AG10803 (cell line): ENCODE measurements at places on chromosomes 6 and 20.

- no peak for DNase-seq
Observed at GRCh38 chr6:33816911-33817310, 13.1 kb upstream of the MLN start.

- DNase-seq: no peak
Observed at GRCh38 chr6:56408976-56409375, 161.6 kb upstream of the COL21A1 start.

- peak; percentile 5 for DNase-seq
Observed at GRCh38 chr20:41645372-41645771, 27.2 kb upstream of the CHD6 start.

GRCh38 chr20:6034134-6034969, 19.5 kb downstream of the LRRN4 start:
- DNase-seq: no peak

DNA sequence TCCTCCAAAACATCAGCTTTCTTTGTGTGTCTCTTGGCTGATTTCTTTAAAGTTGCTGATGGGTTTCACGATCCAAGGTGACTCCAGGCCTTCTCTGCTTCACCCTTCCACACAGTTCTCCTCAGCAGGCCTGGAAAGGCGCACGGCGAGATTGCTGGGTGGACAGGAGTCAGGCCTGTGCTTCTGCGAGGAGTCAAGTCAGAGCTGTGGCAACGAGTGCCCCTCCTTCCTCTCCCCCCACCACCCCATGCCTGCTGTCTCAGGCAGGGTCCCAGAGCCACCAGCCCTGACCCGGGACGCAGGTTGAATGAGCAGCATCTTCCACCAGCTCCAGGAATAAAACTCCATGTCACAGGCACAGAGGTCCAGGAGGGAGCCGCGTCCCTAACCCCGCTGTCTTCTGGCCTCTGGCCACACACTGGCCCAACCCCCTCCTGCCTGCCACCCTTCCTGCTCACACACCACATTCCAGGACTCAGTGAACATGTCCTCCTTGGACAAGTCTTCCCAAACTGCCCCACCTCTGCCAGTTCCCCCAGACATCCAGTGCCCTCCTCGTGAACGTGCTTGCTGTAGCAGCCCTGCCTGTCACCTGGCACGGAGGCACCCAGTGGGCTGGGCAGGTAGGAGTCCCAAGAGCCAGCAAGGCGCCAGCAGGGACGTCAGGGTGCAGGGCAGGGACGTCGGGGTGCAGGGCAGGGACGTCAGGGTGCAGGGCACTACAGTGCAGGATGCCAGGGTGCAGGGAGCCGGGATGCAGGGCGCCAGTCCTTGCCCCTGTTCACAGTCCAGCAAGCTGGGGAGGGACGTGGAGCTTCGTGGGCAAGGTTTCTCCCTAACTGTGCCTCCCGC, 7.2 kb upstream of the NTSR1 start:
- no peak for DNase-seq

GRCh38 chr6:23306251-23306950, 737.0 kb downstream of the HDGFL1 start:
- no peak for DNase-seq

- no peak for DNase-seq
Observed at GRCh38 chr6:144314003-144314485, 28.9 kb downstream of the UTRN start.

- DNase-seq: no peak
Observed at GRCh38 chr6:105320765-105321164, 82.1 kb downstream of the PREP start.

DNA sequence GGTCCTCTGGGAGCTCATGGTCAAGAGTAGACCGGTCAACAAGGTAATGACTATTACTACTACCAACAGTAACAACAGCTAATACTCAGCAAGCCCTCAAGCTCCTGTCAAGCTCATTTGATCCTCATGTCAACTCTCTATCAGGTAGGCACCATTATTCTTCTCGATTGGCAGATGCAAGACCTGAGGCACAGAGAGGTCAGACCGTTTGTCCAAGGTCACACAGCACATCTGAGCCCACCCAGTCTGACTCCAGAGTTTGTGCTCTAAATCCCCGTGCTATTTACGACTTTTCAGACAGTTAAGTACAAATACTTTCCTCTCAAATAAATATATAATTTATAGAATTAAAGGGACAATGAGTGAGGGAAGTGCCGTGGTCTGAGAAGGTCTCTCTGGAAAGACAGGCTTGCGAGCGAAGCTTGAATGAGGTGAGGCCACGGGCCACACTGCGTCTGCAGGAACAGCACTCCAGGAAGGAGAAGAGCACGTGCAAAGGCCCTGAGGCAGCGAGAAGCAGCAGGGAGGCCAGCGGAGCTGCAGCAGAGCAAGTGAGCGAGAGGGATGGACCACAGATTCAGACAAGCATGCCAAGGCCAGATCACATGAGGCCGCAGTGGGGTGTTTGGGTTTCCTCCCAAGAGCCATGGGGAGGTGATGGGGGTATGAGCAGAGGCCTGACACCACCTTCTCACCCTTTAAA, 117.3 kb downstream of the PREX1 start:
- no peak for DNase-seq

GRCh38 chr6:142485256-142485655, 183.4 kb downstream of the ADGRG6 start:
- DNase-seq: peak; percentile 40

GRCh38 chr20:24328901-24329300, 140.5 kb upstream of the SYNDIG1 start:
- DNase-seq: peak; percentile 5

GRCh38 chr20:12466915-12467314, 541.9 kb upstream of the SPTLC3 start:
- no peak for DNase-seq

GRCh38 chr6:39546731-39547130, 178.5 kb downstream of the KIF6 start:
- no peak for DNase-seq

GRCh38 chr6:168130168-168130696, 51.2 kb upstream of the FRMD1 start:
- DNase-seq: no peak

- DNase-seq: no peak
Observed at GRCh38 chr6:153449279-153449678, 318.2 kb upstream of the RGS17 start.

DNA sequence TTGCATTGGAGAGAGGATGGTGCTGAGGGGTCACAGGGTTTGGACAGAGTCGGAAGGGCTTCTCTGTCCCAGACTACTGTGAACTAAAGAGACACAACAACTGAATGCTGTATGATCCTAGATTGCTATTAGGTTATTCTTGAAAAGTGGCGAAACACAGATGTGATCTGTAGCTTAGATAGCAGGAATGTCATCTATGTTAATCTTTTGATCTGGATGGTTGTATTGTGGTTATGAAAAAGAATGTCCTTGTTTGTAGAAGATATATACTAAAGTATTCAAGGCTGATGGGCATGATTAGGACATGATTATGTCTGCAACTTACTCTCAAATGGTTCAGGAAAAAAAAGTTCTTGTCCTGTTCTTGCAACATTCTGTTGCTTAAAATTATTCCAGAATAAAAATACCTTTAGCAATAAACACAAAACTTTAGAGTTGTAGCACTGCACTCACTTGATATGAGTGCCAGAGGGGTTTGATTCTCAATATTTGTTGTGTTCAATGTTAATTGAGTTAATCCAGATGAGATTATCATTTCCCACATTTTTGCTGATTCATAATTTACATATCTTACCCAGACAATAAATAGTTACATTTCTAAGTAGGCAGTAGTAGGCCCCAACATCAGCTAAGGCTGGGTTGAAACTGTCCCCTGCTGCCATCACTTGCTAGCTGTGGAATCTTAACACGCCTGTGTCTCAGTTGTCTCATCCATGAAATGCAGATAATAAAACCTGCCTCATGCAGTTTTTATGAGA, 645.2 kb downstream of the KIF16B start:
- no peak for DNase-seq

DNA sequence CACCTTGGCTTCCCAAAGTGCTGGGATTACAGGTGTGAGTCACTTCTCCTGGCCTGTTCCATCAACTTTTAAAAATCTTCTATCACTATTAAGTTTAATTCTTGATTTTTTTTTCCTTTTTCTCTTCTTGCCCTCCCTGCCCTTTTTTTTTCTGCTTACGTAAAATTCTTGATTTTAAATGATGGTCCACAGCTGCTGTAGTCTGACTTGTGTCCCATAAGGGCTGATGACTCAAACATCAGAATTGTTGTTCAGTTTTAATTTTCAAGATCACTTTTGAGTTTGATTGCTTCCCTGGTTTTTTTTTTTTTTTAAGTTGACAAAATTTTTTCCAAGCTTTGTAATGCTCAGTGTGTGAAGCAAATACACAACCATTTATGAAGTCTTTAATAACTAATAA, 61.9 kb downstream of the CBFA2T2 start:
- peak; percentile 26 for DNase-seq

DNA sequence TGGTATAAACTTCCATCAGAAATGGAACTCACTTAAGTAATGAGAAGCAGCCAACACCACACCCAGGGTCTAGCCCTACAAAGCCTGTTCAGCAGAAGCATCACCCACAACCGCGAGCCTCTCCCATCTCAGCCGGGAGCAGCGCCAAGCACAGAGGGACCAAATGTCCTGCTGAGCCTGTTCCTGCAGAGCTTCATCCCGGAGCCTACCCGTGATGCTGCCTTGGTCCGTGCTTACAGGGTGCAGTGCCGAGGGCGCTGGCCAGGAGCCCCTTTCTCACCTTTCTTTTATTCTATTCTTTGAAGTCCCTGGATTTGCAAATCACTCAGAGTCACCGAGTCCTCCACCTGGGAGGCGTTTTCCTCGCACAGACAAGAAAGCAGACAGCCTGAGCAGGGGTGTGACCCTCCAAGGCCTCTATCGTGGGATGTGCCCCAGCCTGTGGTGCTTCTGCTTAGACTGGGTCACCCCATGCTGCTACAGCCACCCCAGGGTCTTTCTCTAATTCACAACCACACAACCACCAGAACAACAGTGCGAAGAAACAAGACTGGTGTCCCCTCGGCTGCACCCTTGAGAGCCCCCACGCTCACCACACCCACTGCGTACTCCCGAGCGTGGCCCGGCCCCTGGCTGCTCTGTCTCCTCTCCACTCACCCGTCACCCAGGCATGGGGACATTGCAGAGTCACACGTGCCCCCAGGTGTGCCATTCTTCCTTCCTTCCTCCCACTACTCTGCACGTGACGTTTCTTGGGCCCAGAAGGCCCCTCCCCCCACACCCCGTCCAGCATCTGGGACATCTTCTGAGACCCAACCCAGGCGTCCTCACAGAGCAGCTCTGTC, 92.2 kb upstream of the MPC1 start:
- peak; percentile 37 for DNase-seq

DNA sequence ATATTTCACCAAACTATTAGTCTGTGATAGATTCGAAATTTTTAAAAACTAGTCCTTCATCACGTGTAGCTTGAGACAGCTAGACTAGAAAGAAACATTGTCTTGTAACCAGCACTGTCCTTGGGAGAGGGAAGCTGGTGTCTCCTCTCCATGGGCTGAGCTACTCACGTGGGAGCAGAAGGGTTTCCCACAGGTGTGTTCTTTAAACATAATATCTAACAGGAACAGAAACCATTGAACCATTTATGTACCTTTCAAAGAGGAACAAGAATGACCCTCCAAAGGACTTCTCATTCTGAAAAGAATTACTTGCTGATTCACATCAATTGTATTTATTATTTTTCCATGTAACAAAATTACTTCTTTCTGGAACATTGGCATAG, 72.4 kb upstream of the SYNJ2 start:
- no peak for DNase-seq

GRCh38 chr6:120871416-120872261, 462.6 kb downstream of the TBC1D32 start:
- no peak for DNase-seq

DNA sequence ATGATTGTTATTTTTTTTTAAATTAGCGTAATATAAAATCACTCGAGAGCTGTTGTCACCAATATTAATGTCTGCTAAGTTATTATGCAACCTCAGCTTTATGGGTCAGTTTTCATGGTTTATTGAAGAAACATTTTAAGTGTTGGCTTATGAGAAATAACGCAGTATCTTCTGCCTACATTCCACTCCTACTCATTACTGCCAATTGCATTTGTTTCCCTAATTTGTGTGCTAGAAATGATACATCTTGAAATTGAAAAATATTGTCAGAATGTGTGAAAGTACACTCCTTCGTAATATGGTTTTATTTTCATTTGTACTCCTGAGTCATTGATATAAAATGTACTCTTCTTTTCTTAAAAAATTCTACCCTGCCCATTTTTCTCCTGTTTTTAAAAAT, 333.3 kb upstream of the HSF2 start:
- DNase-seq: peak; percentile 34

GRCh38 chr6:95227351-95227750, 350.0 kb upstream of the MANEA start:
- DNase-seq: no peak

DNA sequence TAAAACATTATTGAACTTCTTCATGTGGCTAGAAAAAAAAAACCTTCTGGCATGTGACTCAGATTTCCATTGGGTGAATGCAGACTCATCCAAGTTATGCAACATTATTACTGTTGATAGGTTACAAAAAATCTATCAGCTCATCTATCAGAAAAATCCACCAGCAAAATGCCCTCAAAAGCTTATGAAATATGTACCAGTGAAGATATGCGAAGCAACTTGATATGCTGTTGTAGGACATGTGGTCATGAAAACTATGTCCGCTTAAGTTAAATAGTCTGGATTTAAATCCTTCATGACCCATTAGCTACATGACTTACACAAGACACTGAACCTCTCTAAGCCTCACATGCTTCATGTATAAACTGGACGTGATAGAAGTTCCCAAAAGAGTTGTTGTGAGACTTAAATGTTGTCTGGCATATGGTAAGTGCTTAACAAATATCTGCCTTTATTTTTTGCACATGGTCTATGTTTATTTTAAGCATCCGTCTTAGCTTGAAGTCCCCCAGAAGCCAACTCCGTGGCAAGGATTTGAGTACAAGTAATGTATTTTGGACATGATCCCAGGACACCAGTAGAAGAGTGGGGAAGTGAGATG, 12.5 kb upstream of the BFSP1 start:
- DNase-seq: peak; percentile 87

DNA sequence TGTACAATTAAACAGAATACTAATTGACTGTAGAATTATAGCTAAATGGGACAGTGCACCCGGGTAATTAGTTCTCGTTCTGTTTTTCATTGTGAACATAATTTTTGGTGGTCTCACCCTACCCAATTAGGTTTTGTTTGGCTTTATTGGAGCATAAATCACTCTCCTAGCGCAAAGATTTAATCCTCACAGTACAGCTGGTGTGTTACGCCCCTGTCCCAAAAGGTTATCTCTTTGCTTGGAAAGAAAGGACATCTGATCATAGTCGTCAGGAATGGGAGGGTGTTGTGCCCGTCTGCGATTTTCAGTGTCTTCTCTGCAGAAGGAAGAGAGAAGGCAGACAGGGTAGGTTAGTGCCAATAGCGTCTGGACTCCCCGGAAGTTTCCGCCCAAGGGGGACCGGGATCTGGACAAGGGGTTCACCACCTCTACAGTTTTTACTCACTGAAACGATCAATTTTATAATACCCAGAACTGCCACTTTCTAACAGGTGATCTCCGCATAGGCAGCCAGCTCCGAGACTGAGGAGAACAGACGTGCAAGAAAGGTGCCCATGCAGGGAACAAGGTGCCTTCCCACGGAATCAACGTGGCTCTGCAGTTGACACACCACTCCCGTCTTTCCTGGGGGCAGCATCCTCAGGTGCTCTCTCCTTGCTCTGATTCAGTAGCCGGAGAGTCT, 617.4 kb upstream of the CDH4 start:
- no peak for DNase-seq

- no peak for DNase-seq
Observed at GRCh38 chr6:55897346-55897745, 22.0 kb upstream of the BMP5 start.

- no peak for DNase-seq
Observed at GRCh38 chr20:4056880-4057279, 41.5 kb upstream of the RNF24 start.

GRCh38 chr6:113190170-113190569, 667.0 kb upstream of the MARCKS start:
- no peak for DNase-seq

GRCh38 chr20:20593447-20594170, 118.8 kb downstream of the RALGAPA2 start:
- DNase-seq: peak; percentile 50
